ENCODE measurements at places on chromosomes 4 and X.

- no peak for DNase-seq
Observed at GRCh38 chrX:10628906-10629305, 8.5 kb upstream of the MID1 start.

- DNase-seq: no peak
Observed at GRCh38 chrX:41384051-41384705, 50.2 kb downstream of the DDX3X start.

DNA sequence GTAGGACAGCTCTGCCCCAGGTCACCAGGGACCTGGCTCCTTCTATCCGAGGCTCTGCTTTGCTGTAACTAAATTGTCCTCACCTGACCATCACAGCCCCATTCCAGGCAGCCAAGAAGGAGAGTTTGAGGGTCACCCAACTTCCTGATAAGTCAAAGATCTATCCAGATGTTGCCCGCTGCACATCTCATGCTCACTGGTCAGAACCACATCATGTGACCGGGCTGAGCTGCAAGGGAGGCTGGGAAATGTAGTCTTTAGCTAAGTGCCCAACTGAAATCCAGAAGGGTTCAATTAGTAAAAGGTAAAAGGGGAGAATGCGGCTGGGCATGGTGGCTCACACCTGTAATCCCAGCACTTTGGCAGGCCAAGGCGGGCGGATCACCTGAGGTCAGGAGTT, 18.4 kb downstream of the HMX1 start:
- DNase-seq: no peak

- DNase-seq: no peak
Observed at GRCh38 chr4:4396628-4397440, 9.9 kb downstream of the NSG1 start.

GRCh38 chr4:99518601-99519295, 7.9 kb downstream of the C4orf17 start:
- DNase-seq: no peak

DNA sequence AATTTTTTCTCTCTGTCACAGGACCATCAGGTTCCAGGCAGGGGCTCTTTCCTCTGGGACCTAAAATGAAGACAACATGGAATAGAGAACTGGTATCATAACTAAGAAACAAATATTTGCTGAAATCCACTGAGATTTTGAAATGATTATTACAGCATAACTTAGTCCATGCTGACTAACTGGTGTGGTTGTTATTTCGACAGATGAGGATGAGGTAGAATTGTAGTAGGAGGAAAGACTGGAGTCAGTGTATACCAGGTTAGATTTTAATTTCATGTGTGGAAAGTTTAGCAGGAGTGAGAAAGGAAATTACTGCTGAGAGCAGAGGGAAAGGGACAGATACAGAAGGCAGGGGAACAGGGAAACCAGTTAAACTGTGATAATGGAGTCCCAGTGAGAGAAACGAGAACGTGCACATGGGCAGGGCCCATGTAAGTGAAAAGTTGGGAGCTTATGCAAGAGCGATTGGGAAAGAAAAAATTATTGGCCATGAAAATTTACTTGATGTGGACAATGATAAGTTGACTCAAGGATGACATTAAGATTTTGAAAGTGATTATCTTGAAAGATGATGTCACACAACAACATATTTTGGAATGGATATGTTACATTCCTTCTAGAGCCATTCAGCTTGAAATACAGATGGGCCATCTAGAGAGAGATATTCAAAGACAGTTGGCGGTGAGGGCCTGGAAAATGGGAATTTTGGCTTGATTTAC, 98.7 kb upstream of the DDIT4L start:
- DNase-seq: no peak

DNA sequence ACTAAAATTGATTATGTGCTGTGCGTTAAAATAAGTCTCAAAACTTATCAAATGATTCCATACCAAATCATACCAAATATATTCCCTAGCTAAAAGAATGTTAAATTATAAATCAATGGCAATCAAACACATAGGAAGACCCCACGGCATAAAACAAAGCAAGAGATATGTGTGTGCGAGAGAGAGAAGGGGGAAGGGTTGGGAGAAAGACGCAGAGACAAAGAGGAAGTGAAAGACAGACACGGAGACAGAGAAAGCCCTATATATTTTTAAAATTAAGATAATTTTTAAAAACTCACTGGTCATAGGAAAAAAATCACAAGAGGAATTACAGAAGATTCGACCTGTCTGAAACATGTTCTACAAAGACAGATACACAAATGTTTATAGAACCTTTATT, 371.4 kb downstream of the NLGN4X start:
- DNase-seq: no peak

- DNase-seq: no peak
Observed at GRCh38 chr4:128379860-128380259, 92.2 kb upstream of the PGRMC2 start.

DNA sequence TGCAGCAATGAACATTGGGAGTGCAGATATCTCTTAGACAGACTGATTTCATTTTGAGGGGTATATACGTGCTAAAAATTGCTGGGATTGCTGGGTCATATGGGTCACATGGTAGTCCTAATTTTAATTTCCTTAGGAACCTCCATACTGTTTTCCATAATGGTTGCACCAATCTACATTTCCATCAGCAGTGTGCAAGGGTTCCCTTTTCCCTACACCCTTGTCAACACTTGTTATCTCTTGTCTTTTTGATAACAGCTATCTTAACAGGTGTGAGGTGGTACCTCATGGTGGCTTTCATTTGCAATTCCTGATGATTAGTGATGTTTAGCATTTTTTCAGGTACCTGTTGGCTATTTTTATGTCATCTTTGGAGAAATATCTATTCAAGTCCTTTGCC, 57.0 kb downstream of the GPC3 start:
- no peak for DNase-seq

DNA sequence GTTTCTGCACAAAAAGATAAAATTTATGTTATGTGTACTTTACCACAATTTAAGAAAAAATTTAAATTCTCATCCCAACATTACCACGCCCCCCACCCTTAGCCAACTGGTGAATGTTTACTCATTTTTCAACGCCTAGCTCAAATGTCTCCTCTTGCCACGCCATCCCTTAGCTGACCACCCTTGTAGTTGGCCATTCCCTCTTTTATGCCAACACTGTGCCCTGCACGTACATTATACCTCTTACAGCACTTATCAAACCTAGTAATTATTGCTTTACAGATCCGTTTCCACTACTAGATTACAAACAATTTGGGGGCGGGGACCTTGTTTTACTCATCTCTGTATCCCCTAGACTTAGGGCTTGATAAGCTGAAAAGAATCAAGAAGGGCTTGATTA, 644 bp downstream of the ERCC6L start:
- no peak for DNase-seq

DNA sequence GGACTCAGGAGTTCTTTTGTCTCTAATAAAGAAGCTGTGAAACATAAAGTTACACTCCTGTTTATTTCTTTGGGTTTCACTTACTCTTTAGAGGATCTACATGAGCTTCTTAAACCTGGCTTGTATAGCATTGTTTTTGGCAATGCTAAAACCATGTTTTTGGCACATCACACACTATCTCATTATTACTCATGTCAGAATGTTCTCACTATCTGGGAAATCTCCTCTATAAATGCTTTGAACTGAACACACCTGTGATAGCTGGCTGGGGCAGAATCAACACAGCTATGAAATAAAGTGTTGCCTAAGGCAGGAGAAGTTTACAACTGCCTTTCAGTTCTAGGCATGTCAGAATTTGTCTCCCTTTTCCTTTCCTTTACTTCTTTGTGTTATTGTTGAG, 52.6 kb downstream of the SULT1B1 start:
- peak; percentile 71 for DNase-seq

DNA sequence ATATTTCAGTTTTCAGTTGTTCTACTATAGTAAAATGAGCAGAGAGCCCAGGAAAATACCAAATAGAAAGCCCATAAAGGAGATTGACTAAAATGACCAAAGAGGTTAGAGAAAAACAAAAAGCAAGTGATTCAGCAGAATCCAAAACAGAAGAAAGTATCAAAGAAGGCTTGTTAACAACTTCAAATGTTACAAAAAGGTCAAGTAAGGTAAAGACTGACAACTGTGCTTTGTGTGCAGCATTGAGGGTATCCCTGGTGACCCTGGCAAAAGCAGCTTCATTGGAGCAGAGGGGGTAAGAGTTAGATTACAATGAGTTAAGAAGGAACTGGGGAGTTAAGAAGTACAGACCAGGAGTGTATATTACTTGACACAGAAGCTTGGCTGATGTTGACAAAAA, 317.9 kb downstream of the OPHN1 start:
- no peak for DNase-seq

DNA sequence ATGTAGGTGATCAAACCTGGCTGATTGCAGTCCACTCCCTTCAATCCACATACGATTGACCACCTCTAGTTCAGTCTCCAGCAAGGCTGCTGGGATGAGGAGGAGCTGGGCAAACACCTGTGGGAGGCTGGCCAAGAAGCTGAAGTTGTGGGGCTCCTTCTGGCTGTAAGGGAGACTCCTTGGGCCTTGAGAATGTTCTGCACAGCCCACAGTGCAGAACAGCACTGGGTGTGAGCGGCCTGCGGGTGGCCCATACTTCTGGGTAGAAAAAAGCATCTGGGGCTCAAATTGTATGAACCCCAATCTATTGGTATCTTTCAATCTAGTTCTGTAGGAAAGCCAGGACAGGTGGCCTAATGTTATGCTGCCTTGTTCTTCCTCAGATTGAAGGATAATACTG, 1608.8 kb upstream of the PCDH10 start:
- no peak for DNase-seq

- no peak for DNase-seq
Observed at GRCh38 chr4:98493296-98493695, 165.1 kb downstream of the TSPAN5 start.

- DNase-seq: no peak
Observed at GRCh38 chrX:15437724-15438123, 53.5 kb upstream of the VEGFD start.

GRCh38 chrX:14963447-14964236, 90.4 kb downstream of the MOSPD2 start:
- DNase-seq: peak; percentile 3

DNA sequence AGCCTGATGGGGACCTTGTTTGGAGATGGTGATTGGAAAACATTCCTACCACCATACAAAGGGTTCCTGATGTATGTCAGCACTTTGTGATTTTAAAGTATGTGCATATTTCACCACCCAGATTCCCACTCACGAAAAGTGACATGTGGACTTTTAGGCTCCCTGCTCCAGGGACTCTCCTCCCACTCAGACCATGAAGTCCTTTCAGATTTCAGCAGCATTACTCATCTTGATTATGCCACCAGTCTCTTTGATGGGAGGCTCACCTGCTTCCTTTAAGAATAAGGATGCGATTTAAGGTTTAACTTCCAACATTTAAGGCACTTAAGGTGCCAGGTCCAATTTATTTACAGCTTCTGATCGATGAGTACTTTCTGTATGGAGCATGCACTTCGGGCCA, 204.4 kb downstream of the PPARGC1A start:
- no peak for DNase-seq

DNA sequence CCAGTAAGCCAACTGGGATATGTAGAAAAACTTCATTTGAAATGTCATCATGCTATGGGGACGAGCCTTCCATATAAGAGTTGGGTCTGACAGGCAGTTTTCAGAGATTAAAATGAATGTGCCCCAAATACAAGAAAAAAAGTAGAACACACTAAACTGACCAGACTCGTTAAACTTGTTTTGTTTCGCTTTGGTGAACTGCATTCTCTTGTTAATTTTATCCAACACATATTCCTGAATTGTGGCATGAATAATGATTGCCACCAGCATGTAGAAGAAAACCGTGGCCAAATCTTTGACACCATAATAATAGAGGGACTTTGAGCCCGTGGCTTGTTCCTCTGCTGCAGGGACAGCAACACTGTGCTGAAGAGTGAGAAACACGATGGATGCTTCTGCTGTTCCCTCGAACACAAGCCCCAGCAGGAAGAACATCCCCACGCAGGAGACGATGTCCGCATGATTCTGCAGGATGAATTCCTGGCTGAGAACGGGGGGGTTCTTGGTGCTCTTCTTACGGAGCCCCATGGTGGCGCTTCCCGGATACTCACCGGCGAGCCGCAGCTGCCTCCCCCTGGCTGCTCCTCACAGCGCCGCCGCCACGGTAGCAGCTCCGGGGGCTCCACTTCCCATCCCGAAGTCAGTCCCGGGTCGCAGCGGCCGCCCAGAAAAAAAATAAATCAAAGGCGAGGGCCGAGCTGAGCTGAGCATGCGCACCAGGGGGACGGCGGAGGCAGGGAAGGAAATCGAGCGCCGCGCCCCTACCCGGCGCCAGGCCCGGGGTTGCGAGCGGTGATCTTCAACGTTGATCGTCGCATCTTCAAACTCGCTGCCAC, at the start of gene TRAM1L1:
Gene TRAM1L1 (minus strand): TSS at position 711 of the 836 bp plus-strand sequence. CDS start 183 bp downstream, at position 528.
- no peak for DNase-seq

GRCh38 chr4:55517526-55518229, 29.0 kb downstream of the CLOCK start:
- no peak for DNase-seq

DNA sequence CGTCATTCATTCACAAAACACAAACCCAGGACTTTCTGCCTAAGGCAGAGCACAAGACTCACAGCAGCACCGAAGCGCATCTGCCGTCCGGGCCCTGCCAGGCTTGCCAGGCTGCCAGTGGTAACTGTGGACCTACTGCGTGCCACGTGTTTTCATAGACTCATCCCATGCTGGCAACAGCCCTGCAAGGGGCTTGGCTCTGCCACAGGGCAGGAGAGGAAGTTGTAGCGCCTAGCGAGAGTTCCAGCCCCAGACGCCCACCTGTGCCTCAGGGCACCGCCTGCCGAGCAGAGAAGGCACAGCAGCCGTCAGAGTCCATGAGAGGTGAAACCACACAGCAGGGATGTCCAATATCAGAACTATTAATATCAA, 18.9 kb upstream of the MRFAP1 start:
- DNase-seq: no peak

GRCh38 chr4:127000110-127000509, 632.6 kb upstream of the INTU start:
- DNase-seq: no peak

DNA sequence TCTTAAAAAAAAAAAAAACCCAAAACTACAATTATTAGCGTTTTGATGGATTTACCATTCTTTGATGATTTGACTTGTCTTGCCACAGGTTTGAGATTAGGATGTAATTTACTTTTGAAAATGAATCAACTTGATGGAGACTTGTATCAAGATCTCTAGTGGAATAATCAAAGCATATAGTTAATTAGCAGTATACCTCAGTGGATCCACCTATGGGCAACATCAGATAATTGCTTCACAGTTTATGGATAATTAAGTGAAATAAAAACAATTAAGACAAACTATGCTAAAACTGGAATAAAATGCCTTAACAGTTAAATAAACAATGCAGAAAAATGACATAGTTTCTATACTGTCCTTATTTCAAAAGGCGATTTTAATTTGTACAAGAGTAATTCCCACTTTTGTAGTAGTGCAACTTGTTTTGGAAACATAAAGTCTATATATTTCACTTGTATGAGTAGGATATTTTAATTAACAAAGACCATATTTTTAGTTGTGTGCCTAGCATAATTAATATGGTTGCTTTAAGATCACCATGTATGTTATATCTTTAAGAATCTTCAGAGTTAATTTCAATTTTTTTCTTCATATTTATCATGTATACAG, 4.2 kb downstream of the CPEB2 start:
- no peak for DNase-seq

DNA sequence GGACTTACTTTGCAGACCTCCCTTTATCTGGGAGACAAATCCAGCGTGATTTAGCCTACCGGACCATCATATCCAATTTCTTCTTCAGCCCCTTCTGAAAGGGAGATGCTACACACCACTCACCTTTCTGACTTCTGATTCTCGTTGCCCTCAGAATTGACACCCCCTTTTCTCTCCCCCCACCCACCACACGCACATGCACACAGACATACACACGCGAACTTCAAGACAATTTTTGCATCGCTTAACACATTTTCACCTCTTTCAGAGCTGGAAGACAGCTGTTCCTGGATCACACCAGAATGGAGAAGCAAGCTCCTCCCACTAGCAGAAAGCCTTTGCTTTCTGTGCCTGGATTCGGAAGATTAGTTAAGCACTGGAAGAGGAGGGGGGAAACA, 1.0 kb upstream of the SNCA start:
- no peak for DNase-seq

Data from epithelial cell of prostate (primary cell).